Activated CD4-positive, alpha-beta T cell treated with anti-CD3 and anti-CD28 coated beads, Interleukin-2, amount 50 U/mL, for 24 hours (primary cell): ENCODE measurements at places on chromosomes 2 and 18.

GRCh38 chr2:23695890-23696751, 230.8 kb downstream of the ATAD2B start:
- DNase-seq = no peak

GRCh38 chr2:164562666-164563065, 58.6 kb downstream of the GRB14 start:
- DNase-seq = no peak

GRCh38 chr2:166419616-166419934, 43.8 kb upstream of the SCN9A start:
- DNase-seq = no peak

DNA sequence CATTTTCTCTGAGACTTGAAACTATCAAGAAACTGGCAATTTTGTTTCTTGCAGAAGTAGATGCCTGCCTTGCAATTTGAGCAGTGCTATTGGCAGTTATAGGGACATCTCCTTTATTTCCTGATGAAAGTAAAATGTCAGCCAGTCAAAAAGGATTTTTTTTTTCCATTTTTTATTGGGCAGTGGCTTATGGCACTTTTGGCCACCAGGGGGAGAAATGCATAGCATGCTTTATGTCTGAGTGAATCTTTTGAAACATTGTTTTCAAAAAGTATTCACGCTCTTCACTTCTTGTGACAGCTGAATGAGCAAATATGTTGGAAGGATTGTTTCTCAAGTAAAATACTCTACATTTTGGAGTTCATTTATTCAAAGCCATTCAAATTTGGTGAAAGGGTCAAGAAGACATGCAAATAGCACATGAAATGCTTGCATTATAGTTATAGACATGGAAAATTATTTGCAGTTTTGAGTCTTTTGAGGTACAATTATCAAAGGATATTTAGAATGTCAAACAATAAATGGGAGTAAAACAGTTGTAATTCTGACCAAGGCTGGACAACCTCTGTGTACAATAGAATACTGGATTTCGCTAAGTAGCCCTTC, 491.0 kb downstream of the CDH2 start:
- DNase-seq = no peak

DNA sequence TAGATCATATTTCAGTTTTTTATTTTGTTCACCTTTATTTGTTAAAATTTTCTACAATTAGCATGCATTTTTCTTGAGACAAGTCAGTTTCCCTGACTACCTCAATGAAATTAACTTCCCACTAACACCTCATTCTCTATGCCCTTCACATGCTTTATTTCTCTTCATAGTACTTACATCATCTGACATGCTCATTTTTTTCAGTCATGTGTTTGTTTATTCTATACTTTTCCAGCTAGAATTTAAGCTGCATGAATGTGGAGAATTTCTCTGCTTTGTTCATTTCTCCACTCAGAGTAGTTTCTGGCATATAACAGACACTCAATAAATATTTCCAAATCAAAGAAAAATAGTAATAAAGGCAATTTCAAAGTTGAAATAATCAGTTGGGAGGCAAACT, 78.9 kb upstream of the SCN7A start:
- DNase-seq = no peak

DNA sequence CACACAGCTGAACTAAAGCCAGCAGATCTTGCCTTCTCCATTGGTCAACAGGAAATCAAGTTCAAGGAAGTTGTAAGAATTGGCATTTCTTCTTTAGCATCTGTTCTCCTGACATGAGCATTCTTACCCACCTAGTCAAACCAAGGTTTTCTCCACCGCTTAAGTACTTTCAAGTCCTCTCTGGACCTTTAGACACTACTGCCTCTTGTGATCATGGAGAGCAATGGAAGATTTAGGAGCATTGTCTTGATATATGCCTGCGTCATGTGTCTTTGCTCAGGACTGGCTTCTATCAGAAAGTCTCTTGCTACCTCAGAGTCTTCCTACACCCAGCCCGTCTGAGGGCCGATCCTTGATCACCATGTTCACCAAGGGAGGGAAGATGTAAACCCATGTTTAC, 262.2 kb downstream of the PHLPP1 start:
- no peak for DNase-seq

GRCh38 chr2:29628862-29629261, 292.5 kb downstream of the ALK start:
- no peak for DNase-seq

- no peak for DNase-seq
These were observed 121.4 kb downstream of the KCNF1 start for GRCh38 chr2:11033114-11033513.

- DNase-seq = no peak
These were observed 456.0 kb upstream of the ZEB2 start for GRCh38 chr2:144975881-144976280.

DNA sequence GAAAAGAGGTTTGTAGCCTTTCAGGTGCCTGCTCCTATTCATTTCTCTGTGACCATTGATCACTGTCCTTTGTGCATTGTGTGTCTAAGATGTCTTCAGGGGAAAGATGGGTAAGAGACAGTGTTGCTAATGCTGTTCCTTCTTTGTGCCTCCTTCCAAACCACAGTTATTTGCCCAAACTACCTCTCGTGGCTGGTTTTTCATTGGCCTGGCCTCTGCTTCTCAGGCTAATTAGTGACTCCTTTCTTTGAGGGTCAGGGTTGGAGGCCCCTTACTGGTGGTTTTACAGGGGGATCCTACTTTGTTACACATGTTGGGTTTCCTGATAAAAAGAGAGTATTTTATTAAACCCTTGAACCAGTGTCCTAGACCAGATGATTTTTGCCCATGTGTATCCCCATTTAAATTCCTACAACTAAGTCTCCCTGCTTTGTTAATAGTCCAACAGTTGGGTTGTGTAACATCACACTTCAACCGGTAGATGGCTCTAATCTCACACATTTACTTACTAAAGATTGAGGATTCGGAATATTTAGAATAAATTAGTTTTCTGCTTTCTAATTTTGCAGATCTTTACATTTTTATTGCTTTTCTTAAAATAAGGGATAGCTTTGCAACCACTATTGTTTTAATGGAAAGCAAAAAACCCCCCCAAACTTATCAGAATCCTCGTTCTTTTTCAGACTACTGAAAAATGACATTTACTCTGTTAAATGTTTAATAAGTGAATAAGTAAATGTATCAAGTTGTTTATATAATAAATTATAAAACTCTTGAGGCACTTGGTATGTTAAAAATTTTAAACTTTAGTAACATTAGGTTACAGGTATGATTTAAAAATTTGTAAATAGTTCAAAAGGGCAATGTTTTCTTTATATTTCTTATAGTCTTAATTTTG, 2.4 kb downstream of the MARS2 start:
- no peak for DNase-seq

GRCh38 chr2:163551616-163552373, 184.0 kb downstream of the FIGN start:
- DNase-seq = no peak
